ENCODE measurements at places on chromosomes 3 and 15.
A peak's percentile ranks its signal among the peaks of the same experiment; 100 is the strongest.

GRCh38 chr15:48761393-48762158 is 49.3 kb downstream of the CEP152 start:
- DNase-seq = no peak

GRCh38 chr15:80233581-80233980 is 18.4 kb downstream of the CTXND1 start:
- no peak for DNase-seq

GRCh38 chr15:66221126-66221525 is 32.4 kb downstream of the MEGF11 start:
- DNase-seq = no peak

DNA sequence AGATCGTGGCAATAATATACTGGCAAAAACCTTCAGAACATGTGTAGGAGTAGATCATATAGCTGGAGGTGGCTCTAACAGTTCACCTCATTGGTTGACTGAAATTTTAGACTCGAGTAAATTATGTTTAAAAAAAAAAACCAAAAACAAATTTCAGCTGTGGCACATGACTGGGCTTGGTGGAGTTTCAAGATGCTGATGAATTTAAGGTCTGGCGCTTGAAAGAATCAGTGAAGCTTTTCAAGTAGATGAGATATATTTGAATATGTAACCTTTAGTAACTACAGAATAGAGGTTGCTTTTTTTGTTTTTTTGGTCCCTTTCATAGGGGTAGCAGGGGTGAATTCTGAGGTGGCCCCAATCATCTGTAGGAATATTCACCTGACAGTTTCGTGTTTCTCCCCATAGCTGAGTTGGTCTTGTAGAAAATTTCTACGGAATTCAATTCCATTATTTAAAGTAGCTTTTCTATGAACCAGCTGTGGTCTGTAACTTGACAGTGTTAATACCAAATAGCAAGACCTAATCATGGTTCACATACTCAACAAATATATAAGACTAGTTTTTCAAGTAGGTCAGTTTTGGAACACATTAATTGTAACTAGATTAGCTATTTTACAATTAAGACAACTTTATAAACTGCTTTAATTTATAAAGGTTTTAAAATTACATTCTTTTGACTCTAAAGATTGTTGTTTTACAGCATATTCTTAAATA is 65.6 kb downstream of the MAP4 start:
- DNase-seq = no peak

GRCh38 chr15:27271258-27271657 is 300.3 kb downstream of the GABRG3 start:
- DNase-seq = no peak

DNA sequence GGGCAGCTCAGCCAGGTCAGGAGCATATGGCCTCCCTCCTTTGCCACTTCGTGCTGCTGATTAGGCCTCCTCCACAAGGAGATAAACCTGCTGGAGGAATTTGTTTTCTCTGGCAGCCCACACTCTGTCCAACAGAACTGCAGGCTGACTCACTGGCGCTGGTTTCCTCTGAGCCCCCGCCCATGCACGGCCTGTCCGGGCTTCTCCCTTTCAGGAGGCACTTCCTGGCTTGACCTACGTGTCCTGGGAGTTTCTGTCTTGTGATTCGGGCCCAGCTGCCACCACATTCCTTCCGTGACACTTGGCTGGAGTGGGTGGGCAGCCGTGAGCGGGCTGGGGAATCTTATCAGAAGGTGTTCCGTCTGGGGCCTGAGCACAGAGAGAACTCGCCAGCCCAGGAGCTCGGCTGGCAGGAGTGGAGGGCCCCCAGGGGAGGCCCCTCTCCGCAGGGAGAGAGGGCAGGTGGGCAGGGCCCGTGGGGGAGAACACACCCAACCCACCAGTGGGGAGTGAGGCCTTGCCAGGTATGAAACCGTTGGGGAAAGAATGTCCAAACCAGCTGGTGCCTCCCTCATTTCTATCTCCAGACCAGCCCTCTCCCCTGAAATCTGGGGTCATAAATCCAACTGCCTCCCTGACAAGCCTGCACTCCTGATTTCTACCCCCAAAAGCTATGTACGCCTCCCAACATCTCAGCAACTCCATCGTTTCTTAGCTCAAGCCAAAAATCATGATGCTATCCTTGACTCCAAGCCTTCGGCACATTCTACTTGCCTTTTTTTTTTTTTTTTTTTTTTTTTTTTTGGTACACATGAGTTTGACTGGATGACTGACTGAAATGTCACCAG is 110.6 kb upstream of the MEF2A start:
- peak; percentile 97 for DNase-seq

DNA sequence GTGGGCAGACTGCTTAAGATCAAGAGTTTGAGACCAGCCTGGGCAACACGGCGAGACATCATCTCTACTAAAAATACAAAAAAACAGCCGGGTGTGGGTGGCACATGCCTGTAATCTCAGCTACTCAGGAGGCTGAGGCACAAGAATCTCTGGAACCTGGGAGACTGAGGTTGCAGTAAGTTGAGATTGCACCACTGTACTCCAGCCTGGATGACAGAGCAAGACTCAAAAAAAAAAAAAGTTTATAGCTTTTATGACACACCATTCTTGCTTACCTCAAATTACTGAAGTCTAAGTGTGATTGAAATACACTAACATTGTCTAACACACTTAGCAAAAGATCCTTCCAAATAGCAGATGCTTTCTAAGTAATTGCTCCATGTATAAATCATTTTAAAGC is 207.6 kb downstream of the STAG1 start:
- DNase-seq = peak; percentile 21

GRCh38 chr3:45123581-45124269 is 22.5 kb downstream of the CDCP1 start:
- DNase-seq = peak; percentile 95

GRCh38 chr15:64460206-64460723 is at the start of gene ZNF609:
TSS of gene ZNF609 (plus strand) at chr15:64460578. CDS start at chr15:64499420, 38,842 bp downstream.
- peak; percentile 94 for DNase-seq

GRCh38 chr3:112653209-112653871 is 12.4 kb upstream of the CCDC80 start:
- peak; percentile 98 for DNase-seq

DNA sequence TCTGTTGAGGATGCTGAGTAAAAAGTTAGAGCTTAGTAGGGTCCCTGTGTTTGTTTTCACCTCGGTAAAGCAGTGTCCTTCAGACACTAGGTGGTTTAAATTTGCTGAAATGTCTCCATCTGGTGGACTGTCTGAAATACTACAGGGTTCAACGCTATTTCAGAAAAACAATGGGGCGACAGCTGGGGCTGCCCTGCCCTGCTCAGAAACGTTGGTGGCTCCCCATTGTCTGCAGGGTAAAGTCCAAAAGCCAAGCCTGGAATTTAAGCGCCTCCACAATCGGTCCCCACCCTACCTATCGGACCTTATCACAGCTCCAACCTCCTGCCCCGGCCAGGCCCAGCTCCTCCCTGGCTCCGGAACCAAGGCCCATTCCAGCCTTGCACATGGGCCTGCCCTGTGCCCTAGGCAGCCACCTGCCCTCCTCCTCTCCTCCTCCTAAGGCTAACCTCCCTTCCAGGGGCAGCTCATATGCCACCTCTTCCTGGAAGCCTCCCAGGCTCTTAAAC is 4.3 kb upstream of the TSEN2 start:
- DNase-seq = peak; percentile 54

DNA sequence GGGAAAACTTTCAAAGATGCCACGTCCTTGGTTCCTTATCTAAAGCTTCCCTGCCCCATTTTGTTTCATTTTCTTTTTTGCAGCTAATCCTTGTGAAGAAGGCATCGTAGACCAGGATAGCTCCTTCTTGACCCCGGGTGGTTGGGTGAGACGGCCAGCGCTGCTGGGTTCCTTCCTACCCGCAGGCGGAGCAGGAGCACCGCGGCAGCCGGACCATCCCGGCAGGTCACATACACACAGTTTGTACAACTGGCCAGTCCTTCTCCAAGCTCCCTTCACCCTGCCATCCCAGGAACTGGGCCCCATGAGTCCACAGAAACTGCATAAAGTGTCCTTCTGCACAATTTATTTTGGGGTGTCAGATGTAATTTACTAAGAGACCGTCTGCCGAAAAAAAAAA is 83.9 kb downstream of the MEGF11 start:
- DNase-seq = no peak

DNA sequence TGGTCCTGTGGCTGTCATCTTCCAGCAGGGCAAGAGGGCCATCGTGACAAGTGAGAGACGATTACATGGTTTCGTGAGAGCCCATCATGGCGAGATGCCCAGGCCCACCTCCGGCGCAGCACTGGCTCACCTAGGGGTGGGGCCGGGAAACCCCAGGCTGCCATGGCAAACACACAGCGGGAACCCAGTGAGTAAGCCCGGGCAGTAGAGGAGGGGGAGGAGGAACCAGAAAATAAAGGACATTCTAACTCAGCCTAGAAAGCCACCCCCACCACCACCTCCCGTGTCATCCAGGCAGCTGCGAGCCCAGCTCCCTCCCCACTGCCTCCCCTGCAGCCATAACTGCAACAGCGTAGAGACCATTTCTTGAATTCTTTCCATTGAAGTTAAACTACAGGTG is 52.3 kb downstream of the PCSK6 start:
- no peak for DNase-seq

GRCh38 chr3:85271911-85272310 is 313.1 kb downstream of the CADM2 start:
- no peak for DNase-seq

DNA sequence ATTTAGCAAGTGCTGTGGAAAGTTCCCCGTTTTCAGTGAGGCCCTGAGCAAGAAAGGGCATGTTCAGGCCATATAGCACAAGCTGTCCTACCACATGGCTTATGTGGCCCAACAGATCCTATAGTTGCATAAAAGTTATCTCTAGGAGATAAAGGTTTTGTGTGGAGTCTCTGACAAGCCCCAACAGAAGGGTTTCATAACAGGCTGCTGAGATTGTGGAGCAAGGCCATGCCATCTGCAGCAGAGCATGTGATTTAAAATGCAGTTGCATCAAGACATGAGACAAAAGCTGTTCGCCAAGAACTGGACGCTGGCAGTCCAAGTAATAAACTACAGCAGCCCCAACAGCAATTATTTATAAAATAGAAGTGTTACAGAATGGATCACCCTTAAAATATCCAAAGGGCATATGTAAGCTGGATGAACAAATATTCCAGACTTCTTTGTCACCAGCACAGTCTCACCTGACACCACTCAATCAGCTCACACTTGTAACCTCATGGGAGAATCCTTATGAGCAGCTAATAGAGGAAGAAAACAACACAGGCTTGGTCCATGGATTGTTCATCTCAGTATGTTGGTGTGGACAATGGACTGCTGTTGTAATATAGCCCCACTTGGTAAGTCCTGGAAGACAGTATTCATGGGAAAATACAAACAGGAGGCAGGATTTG is 14.4 kb upstream of the CLDN1 start:
- no peak for DNase-seq

DNA sequence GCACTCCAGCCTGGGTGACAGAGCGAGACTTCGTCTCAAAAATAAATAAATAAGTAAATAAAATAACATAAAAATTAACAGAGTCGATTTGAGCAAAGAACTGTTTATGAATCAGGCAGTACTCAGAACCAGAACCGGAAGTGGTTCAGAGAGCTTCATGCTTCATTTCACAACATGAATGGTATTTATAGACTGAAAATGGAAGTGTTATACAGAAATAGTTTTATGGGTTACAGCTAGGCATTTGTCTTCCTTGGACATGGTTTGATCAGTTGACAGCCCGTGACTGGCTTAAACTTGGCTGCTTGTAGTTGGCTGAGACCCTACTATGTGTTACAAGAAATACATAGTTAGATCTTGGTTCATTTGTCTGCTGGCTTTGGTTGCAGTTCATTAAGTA is 216.0 kb upstream of the MCTP2 start:
- DNase-seq = no peak

DNA sequence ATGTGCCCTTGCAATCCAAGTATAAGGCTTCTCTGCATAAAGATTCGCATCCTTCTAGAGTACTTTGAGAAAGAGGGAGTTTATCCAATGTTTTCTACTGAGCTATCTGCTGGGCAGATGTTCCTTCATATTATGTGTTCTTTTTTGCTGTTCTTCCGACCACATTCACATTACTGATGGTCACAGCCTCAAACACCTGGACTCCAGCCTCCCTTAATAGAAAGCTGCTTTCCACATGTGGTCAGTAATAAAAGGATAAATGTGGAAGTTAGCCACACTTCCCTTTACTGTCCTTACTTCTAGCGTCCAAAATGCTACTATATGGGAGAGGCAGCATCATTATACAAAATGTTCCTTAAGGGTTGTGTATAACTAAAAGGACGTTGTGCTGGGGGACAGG is 116.9 kb downstream of the CD47 start:
- DNase-seq = no peak

GRCh38 chr3:181912384-181912783 is 200.7 kb downstream of the SOX2 start:
- DNase-seq = no peak

- no peak for DNase-seq
Observed at GRCh38 chr3:46293991-46294833, 52.0 kb downstream of the CCR3 start.

DNA sequence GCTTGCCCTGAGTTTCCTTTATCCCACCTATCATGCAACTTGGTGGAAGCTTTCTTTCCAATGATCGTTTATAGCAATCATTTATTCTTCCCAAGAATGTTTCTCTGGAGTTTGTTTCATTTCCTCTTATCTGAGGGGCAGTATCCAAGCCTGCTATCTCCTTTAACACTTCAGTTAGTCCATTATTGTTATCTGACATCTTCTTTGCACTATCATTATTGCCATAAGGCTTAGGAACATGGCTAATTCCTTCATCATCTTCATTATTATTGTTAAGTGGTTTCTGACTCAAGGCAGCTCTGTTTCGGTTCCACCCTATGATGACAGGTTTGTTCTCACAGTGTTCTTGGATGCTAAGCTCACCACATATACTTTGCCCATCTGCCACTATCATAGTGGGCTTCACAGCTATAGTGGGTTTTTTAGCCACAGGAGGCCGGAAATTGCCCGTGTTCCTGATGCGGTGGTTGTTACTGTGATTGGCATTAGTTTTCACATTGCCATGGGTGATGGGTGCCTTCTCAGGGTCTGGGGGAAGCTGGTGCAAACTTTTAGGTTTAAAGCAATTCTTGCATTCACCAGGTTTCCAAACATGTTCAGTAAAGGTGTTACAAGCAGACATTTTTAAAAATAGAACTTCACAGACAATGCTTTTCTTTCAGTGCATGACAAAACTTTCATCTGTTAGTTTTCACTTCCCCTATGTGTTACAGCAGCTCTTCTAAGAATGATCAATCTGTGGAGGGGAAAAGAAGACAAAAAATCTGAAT is 110.6 kb upstream of the TSPAN3 start:
- no peak for DNase-seq

DNA sequence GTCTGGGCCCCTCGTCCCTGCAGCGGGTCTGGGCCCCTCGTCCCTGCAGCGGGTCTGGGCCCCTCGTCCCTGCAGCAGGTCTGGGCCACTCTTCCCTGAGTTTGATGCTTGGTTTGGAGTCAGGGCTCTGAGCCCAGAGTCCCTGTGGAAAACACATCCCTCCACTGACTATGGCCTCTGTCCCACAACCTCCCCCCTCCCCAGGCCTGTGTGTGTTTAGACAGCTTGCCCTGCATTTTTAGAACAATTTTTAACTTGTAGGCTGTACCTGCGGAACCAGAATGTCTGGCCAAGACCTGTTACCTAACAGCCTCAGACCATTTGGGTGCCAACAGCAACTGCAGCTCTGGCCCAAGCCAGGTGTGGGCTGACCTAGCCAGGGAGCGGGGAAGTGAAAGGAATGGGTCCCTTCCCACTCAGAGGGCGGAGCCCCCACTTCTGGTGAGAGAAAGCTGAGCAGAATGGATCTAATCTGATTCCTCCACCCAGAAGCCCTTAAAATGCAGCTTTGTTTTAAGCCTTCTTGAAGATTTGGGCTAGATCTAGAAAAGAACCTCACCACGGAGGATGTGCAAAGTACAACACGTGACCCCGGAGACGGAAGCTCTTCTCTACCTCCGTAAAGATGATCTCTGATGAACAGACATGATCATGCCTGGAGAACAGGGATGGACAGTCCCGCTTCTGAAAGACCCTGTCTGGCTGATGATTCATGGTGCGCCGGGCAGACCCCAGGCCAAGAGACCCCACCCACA is 60.5 kb upstream of the TFRC start:
- DNase-seq = no peak

Data from EL (cell line).